GM23248 (cell line): ENCODE measurements at places on chromosomes 6 and 20. TPM values are rescaled to one million over a fixed set of nuclear protein-coding genes. Genes with fewer than 3 reads are reported as not detected.

- DNase-seq = peak; percentile 51
Measured at GRCh38 chr20:39939241-39939865, 749.7 kb downstream of the MAFB start.

DNA sequence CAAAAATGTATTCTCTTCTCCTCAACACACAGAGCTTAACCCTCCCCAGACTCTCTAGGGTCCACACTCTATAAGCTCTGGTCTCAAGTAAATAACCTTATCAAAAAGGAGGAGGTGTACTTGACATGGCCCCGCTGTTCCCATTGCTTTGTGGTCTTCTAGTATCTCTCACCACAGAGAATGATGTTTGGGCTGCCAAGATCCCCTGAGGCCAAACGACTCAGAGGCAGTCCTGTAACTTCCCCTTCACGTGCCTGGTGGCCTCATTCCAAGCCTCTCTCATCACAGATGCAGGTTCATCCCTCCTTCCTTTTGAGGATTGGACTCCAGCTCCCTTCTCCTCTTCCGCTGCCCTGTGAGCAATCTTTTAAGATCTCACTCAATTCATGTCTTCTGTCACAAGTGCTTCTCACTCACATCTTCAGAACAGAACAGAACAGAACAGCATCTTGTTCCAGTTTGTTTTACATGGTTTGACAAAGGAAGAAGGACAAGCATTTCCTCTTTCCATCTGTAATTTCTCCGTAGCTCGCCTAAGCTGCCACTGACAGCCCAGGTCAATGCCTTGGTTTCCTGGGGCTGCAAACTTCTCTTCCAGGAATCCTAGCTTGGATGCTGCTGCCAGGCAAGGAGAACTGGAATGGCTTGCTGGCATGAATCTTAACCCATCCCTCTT, 541.5 kb downstream of the CD83 start:
- peak; percentile 53 for DNase-seq

CLDN20 gene
- total RNA-seq = not detected in 2 replicates

DNA sequence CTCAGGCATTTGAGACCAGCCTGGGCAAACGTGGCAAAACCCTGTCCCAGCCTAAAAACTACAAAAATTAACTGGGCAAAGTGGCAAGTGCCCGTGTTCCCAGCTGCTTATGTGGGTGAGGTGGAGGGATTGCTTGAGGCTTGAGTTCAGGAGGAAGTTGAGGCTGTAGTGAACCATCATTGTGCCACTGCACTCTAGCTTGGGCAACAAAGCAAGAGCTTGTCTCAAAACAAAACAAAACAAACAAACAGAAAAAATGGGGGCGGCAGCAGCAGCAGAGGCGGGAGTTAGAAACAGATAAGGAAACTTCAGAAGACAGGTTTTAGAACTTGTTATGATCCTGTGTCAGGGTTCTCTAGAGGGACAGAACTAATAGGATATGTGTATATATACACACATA, 49.0 kb downstream of the SCAF8 start:
- DNase-seq = no peak

DNA sequence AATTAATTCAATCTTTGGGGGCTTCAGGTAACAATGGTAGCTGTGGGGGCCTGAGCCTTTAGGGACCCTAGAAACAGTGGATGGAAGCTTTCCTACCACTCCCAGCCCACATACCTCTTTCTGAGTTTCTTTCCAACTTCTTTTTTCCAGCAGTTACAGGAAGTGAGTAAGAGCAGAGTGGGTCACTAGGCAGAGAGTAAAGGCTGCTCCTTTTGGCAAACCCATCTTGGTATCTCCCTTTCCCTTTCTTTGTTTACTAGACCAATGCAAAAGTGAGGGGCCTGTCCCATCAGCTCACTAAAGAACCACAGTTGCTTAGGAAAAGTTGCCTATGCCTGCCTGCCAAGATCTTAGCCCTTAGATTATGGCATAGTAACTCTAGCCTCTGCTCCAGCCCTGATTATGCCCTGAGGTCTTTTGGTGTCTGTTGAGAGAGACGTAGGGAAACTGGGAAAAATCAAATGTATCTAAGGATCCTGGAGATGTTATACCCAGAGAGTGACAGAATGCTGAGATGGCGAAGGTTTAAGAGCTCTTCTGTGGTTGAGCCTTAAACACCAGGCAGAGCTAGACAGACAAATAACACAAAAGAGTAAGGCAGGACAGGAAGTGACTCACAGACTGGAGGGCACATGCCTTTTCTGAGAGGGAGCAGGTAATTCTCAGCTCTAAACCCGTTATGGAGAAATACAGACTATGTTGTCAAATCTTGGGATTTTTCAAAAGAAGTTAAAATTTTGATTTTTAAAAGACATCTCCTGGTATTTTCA, 31.3 kb downstream of the TRMT6 start:
- peak; percentile 63 for DNase-seq

DNA sequence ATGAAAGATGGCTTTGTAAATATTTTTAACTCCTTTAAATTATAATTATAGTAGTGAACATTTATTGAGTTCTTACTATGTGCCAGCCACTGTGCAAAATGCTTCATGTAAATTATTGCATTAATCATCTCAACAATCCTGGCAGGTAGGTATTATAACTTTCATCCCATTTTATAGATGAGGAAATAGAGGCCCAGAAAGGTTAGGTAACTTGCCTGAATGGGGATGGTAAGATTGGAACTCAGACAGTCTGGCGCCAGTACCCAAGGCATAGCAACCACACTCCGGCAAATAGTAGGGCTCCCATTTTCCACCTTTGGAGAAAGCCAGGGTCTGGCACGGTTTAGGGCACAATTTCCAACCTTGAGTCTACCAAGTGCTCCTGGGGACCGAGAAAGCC, 129.8 kb downstream of the VEGFA start:
- no peak for DNase-seq

DEFB124 gene
- total RNA-seq = not detected in 2 replicates

SEMG1 gene
- not detected in 2 replicates for total RNA-seq
